ENCODE measurements at places on chromosomes 6 and 20.

DNA sequence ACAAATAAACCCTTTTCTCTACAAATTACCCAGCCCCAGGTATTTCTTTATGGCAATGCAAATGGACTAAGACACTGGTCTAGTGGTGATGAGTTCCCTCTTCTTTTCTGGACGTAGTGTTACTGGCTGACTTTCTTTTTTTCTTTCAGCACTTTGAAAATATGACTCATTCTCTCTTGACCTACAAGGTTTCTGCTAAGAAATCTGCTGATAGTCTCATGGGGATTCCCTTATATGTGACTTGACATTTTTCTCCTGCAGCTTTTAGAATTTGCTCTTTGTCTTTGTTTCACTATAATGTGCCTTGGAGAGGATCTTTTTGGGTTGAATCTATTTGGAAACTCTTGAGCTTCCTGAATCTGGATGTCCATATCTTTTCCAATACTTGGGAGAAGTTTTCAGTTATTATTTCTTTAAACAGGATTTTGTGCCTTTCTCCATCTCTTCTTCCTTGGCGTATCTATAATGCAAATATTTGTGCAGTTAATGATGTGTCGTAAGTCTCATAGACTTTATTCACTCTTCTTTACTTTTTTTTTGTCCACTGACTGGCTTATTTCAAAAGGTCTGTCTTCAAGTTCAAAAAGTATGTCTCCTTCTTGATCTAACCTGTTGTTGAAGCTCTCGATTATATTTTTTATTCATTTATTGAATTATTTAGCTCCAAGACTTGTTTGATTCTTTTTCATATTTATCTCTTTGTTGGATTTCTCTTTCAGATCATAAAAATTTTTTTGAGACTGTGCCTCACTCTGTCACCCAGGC is 42.2 kb upstream of the TPD52L1 start:
- no peak for DNase-seq

DNA sequence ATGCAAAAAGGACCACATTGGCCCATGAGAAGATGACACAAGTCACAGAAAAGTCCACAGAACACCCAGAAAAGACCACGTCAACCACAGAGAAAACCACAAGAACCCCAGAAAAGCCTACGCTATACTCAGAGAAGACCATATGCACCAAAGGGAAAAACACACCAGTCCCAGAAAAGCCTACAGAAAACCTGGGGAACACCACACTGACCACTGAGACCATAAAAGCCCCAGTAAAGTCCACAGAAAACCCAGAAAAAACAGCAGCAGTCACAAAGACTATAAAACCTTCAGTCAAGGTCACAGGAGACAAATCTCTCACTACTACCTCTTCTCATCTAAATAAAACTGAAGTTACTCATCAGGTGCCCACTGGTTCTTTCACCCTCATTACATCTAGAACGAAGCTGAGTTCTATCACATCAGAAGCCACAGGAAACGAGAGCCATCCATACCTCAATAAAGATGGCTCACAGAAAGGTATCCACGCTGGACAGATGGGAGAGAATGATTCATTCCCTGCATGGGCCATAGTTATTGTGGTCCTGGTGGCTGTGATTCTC is 11.2 kb downstream of the MUCL3 start:
- DNase-seq, result no peak

- no peak for DNase-seq
These were observed 30.2 kb upstream of the CST7 start for GRCh38 chr20:24918579-24919566.

DNA sequence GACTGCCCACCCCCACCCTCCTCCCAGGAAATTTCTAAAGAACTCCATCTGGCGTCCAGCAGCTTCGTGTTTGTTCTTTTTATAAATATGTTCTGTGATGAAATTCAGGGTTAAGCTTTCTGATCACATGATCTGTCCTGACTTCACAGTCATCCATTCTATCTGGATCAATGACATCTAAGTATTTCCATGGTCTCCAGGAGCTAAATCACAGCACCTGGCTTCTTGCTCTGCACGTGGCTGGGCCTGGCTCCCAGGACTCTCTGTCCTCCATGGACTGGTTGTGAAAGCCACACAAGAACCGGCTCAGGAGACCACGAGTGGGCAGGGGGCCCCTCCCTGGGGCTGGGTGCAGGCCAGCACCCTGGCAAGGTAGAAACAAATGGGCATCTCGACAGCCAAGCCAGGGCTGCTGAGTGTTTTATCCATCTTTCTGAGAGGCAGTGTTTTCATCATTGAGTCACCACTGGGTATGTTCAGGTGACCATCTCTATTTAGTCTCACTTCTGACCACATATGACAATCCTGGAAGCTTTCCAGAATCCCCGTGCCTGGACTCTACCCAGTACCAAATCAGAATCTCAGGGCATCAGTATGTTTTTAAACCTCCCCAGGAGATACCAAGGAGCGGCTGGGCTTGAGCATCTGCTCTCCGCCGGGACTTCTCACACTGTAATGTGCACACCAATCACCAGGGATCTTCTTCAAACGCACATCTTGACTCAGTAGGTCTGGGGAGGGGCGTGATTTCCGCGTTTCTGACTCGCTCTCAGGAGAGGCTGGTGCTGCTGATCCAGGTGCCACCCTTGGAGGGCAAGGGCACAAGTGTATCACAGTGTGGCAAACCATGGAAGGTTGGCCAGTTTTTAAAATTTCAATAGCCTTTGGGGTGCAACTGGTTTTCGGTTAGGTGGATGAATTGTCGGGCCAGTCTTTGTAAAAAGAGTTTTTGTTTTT is 31.6 kb upstream of the PXDC1 start:
- no peak for DNase-seq

- no peak for DNase-seq
These were observed 204.1 kb upstream of the PREP start for GRCh38 chr6:105606831-105607463.

DNA sequence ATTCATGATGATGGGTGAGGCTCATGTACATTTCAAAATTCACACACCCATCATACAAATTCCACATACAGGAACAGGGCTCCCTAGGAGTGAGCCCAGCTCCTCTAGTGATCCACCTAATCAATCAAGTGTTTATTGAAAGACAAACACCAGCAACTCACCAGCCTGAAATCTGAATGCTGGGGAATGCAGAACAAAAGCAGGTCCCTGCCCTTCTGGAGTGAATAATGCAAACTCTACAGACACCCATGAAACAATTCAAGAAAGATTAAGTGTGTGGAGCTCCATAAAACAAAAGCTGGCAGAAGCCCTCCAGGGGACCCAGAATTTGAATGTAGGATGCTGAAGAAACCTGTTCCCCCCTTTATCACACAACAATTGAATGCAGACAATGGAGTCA is 396.7 kb upstream of the JARID2 start:
- DNase-seq, result no peak

DNA sequence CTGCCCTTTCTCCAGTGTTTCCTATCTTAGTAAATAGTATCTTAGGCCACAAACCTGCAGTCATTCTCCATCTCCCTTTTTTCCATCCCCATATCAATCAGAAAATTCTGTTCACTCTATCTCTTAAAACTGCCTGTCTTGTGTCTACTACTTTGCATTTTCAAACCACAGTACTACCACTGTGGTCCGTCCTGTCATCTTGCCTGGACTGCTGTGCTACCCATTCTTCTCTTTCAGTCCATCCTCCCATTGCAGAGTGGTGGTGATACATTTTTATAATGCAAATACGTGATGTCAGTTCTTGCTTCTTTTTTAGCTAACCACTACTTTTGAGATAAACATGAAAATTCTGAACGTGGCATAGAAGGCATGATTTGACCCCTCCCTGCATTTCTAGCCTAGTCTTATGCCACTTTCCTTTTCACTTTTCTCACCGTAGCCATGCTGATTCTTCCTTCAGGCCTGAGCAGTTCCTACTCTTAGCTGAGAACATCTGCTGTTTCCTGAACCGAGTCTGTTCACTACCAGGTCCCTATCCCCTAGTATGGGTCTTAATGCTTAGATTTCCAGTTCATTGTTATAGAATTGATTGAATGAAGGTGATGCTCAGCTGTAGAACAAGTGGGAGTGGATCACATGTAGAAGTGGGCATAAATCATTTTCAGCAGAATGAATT is 13.8 kb downstream of the TBPL1 start:
- DNase-seq, result no peak

DNA sequence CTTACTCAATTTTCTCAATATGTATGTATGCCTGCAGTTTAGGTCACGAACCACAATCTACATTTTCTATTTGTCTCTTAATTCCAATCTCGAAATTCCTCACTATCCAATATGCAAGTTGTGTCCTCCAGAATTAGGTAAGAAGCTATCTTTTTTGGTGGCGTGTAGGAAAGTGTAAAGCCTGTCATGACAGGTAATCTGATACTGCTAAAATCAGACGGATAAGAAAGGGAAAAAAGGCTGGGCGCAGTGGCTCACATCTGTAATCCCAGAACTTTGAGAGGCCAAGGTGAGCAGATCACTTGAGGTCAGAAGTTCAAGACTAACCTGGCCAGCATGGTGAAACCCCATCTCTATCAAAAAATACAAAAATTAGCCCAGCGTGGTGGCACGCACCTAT is 185.3 kb downstream of the IBTK start:
- no peak for DNase-seq

- no peak for DNase-seq
These were observed 7.4 kb downstream of the SLC52A3 start for GRCh38 chr20:760751-761417.

DNA sequence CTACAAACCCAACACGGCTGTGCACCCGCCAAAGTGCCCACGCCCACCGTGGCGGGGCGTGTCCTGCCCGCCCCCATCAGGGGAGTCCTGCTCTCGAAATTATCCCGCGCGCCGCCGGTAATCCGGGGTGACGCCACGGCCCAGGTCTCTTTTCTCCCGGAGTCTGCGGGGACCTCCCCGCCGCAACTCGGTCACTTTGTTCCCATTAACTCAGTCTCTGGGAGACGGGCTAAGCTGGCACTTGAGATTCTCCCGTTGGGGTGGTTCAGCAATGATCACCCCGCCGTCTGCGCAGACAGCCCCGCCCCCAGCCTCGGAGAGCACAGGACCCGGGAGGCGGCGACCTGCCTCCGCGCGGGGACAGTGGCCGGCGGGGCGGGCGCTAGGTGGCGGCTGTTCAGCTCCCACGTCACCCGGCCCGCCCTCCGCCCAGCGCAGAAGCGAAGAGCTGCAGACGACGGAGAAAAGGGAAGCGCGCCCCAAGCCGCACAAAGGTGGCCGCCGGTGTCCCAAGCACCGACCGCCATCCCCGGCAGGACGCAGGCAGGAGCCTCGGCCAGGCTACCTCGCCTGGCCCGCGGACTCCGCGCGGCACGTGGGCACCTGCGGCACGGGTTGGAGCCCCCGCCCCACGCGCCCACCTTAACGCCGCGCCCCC is 31.5 kb downstream of the SF3B5 start:
- no peak for DNase-seq

DNA sequence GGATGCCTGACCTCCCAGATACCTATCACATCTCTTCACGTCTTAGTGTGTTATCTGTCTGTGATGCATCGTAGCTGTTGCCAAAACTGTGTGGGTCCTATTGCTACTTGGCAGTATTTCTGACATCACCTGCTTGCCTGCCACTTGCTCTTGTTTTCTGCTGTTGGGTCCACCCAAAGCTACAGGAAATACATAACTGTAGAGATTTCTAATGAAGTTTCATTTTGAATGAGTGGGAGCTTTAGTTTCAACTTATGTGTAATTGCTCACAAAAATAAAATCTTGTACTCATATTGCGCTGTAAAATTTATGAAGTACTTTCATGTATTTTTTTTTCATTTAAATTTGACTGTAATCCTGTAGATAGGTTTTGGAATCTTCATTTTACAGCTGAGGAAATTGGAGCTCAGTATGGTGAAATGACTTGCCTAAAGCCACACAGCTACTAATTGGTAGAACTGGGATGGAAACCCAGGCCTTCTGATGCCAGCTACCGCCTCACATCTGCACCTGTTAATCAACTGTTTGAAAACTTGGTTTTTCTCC is 113.6 kb upstream of the MAN1A1 start:
- DNase-seq, result no peak

DNA sequence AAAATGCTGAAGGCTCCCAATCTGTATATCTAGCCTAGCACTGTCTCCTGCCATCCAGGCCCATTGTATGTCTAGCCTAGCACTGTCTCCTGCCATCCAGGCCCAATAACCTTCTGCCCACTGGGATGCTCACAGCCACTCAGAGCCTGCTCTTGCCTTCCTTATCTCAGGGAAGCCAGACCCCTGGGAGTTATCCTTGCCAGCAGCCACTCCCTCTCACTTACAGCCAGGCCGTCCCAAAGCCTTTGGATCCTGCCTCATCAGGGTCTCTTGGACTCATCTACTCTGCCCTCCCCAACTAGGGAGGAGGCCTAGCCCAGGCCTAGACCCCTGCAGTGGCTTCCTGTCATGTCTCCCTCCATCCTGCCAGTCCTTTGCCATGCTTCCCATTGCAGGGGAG is 37.3 kb downstream of the KIF3B start:
- no peak for DNase-seq

Measured in cortex of kidney (tissue), 1 donor.